ENCODE measurements at places on chromosomes 5 and 9. TPM values are rescaled to one million over a fixed set of nuclear protein-coding genes. Genes with fewer than 3 reads are reported as not detected.

The ISCA1 gene
- 32.2 TPM for total RNA-seq

The ERCC6L2 gene
- 68.6 TPM for total RNA-seq

The SLC45A2 gene
- 0.10 TPM for total RNA-seq

The RASEF gene
- total RNA-seq: not detected

The NNT gene
- total RNA-seq: 67.9 TPM

The SV2C gene
- not detected for total RNA-seq

The FREM1 gene
- total RNA-seq: not detected

The IL3 gene
- not detected for total RNA-seq

The PCDH1 gene
- 211 TPM for total RNA-seq

The TSLP gene
- not detected for total RNA-seq

The SLC9A3 gene
- total RNA-seq: 2.3 TPM

The PRRX2 gene
- total RNA-seq: 0.38 TPM

The RNF180 gene
- 13.1 TPM for total RNA-seq

The RIMOC1 gene
- total RNA-seq: 15.0 TPM

The ADRB2 gene
- 6.5 TPM for total RNA-seq

The SLC4A9 gene
- not detected for total RNA-seq
